ENCODE measurements at places on chromosomes 16 and 17.

DNA sequence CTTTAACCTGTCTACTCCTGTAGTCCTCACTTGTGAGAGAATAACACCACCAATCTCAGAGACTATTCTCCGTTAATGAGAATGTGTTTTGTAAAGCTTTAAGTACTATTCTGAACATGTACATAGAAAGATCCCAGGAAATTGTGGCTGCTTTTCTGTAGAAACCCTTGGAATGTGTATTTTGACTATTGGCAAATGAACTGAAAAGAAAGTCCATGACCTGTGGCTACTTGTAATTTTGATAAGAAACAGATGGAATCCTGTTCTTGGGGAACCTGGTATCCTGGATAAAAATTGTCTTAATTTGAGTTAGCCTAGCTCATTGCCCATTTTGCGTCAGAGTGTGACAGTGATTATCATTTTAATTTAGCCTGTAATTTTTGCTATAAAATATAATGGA lies 9.1 kb downstream of the CTCF start:
- DNase-seq = no peak

DNA sequence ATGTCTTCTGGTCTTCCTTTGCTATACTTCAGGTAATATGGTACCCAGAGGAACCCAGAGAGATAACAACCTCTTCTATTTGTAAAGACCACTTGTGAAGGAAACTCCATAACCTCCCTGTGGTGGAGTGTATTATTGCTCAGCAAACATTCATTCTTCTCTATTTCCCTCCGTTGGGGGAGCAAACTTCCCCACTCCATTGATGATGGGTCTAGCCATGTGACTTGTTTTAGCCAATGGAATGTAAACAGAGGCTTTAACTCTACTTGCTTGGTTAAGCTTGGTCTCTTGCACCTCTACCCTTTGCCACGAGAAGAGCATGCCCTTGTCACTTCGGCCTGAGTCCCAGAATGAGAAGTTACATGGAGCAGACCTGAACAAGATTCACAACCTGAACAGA lies 30.0 kb upstream of the SKAP1 start:
- DNase-seq = no peak

GRCh38 chr16:79856581-79856980 lies 256.0 kb upstream of the MAF start:
- no peak for DNase-seq

- DNase-seq = peak; percentile 46
Measured at GRCh38 chr16:67187175-67187890, 2.6 kb downstream of the EXOC3L1 start.

GRCh38 chr16:8179615-8180014 lies 410.7 kb downstream of the TMEM114 start:
- no peak for DNase-seq

All from brain (organoid and tissue), 16 donors.